ENCODE measurements at places on chromosomes 16 and 17.

DNA sequence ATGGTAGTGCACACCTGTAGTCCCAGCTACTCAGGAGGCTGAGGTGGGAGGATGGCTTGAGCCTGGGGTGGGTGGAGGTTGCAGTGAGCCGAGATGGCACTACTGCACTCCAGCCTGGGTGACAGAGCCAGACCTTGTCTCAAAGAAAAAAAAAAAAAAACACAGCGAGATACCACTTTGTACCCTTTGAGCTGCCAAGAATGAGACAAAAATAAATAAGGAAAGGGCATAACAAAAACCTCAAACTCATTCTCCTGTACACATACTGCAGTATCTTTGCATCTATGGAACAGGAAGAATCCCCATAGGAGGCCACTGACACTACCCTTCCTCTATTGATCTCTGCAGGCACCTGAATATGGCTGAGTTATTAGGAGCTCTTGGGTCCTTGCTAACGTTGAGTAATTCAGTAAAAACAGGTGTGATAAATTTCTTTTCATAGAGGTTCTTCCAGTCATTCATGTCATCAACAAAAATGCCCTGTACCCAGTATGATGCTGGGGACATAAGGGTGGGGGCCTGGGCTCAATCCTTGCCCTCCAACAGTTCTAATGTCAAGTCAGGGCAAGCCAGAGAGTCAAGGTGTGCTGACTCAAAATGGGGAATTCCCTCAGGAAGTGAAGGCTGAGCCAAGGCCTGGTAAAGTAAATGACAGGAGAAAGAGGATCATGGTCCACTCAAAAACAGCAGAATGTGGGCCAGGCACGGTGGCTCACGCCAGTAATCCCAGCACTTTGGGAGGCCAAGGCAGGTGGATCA lies 26.9 kb downstream of the RANBP10 start:
- no peak for DNase-seq

DNA sequence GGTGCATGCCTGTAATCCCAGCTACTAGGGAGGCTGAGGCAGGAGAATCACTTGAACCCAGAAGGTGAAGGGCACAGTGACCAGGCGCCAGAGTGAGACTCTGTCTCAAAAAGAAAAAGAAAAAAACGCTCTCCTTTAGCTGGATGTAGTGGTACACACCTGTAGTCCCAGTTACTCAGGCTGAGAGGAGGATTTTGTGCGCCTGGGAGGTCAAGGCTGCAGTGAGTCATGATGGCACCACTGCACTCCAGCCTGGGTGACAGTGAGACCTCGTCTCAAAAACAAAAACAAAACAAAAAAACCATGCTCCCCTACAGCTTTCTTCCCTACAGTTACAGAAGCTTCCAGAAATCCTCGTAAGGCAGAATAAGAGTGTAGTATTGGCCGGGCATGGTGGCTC lies 33.1 kb upstream of the ST6GALNAC1 start:
- no peak for DNase-seq

GRCh38 chr17:75227729-75228128 lies 22.2 kb downstream of the NUP85 start:
- DNase-seq: no peak

GRCh38 chr16:30186782-30187555 lies 3.6 kb downstream of the CORO1A start:
- DNase-seq: no peak

DNA sequence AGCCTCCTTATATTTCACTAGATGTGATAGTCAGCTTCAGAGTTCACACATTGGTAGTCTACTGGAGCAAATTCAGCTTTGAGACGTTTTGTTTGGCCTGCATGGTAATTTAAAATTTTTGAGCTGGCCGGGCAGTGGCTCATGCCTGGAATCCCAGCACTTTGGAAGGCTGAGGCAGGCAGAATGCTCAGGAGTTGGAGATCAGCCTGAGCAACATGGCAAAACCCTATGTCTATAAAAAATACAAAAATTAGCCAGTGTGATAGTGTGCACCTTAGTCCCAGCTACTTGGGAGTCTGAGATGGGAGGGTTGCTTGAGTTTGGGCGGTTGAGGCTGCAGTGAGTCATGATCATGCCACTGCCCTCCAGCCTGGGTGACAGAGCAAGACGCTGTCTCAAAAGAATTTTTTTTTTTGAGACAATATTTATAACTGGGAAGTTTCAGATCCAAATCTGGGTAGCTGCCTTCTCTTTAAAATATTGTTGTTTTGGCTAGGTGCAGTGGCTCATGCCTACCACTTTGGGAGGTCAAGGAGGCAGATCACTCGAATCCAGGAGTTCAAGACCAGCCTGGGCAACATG lies 4.8 kb upstream of the BLMH start:
- no peak for DNase-seq

GRCh38 chr16:87765473-87765775 lies 362 bp downstream of the KLHDC4 start:
- DNase-seq: no peak

- no peak for DNase-seq
Observed at GRCh38 chr17:73324711-73325526, 13.1 kb upstream of the CDC42EP4 start.

DNA sequence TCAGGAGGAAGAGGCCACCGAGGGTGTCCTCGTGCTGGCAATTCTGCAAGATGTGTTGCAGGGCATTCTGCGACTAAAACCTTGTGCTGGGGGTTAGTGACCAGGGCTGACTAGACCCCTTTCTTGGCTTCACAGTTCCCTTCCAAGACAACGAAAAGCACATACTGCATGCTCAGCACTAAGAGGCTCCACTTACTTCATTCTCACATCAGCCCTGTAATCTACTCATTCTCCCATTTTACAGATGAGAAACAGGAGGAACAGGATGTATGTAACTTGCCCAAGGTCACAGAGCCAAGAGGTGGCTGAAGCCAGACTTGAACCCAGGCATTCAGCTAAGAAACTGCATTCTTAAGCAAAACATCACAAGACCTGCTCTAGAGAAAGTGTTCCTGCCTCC lies 5.3 kb upstream of the PHOSPHO1 start:
- DNase-seq: no peak

GRCh38 chr16:49338611-49339265 lies 34.9 kb upstream of the C16orf78 start:
- no peak for DNase-seq
